Uterus (tissue), 4 donors: ENCODE measurements at places on chromosomes 11 and 22. TPM values are rescaled to one million over a fixed set of nuclear protein-coding genes. Genes with fewer than 3 reads are reported as not detected.

DNA sequence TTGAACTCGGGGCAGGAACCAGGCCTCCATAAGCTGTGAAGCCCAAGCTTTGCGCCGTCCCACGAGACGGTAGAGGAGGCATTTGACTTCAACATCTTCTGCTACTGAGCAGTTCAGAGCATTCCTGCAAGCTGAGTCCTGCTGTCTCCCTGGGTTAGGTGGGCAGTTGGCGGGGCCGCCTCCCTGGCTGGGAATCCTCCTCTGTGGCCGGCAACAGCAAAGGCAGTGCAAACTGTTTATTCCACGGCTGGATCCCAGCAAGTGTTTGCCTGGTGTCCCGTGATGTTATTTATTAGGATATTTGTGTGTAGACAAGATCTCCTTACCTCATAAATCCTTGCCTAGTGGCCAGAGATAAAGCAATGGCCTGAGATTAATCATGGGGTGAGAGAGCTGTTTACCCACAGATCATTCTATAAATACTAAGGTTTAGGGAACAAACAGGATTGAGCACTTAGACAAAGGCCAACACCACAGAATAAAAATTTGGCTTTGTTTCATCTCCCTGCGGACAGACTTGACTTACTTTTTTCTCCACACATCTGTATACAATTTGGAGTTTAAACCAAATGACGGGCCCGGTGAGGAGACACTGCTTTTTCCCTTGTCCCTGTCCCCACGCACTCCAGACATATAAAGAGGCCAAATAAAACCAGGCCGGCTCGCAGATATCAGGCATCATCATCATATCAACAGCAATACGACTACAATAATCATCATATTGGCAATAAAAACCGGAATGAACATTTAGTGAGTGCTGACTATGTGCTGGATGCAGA is 63.4 kb downstream of the NAT10 start:
- no peaks in the 10 kb centered on the region for H3K36me3 ChIP-seq
- no peaks in the 10 kb centered on the region for H3K27me3 ChIP-seq
- H3K4me1 ChIP-seq, result peaks cover 4% of the 10 kb centered on the region
- DNase-seq, result peak; percentile 56
- H3K4me3 ChIP-seq, result no peak overlapping the region
- H3K27ac ChIP-seq, result peak overlapping the region; percentile 86

DNA sequence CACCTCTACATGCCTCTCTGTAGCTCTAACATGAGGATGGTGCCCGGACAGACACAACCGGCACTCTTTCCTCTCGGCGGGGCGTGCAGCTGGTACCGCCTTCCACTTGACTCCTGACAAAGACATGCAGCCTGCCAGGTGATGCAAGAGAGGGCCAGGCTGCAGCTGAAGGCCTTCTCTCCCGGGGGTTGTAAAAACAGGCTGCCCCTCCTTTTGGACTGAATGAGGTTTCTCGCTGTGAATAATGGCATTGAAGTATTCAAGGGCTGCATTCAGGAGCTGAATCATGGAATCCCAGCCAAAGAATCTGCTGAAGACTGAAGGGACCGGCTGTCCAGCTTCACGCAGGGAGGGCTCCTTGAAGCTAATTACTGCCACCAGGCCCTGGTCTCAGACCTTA is 110.9 kb downstream of the GALNT18 start:
- H3K27me3 ChIP-seq, result no peaks in the 10 kb centered on the region
- H3K4me3 ChIP-seq, result no peak overlapping the region
- no peaks in the 10 kb centered on the region for H3K4me1 ChIP-seq

DNA sequence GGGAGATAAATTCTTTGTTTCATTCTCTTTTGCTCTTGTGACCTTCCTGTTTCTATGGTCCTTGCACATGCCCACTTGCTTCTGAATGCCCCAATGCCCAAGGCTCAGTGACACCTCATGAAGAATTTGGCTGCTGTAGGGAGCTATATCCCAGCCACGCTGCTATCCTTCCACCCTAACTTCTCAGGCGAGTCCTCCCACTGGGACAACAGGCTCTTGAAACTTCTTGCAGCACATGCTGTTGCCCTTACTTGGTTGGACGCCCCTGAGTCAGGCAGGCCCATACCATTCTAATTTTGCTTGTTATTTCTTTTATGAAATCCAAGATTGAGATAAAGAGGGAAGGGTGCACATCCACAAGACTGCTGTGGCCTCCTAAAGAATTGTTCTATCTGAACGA is 57.6 kb upstream of the BLID start:
- H3K4me1 ChIP-seq, result no peaks in the 10 kb centered on the region
- H3K27ac ChIP-seq, result no peak overlapping the region
- no peaks in the 10 kb centered on the region for H3K36me3 ChIP-seq
- no peaks in the 10 kb centered on the region for H3K27me3 ChIP-seq

GRCh38 chr11:114050258-114050927 is 9.1 kb upstream of the ZBTB16 start:
- H3K4me1 ChIP-seq, result no peaks in the 10 kb centered on the region
- no peaks in the 10 kb centered on the region for H3K27me3 ChIP-seq
- peak; percentile 75 for DNase-seq
- H3K36me3 ChIP-seq, result no peaks in the 10 kb centered on the region
- no peak overlapping the region for H3K4me3 ChIP-seq
- peak overlapping the region; percentile 1 for H3K27ac ChIP-seq

The FOLR2 gene
- 32.2 TPM for total RNA-seq

GRCh38 chr11:518463-519202 is 11.6 kb upstream of the RNH1 start:
- H3K4me3 ChIP-seq, result no peak overlapping the region
- no peaks in the 10 kb centered on the region for H3K36me3 ChIP-seq
- no peaks in the 10 kb centered on the region for H3K27me3 ChIP-seq
- peak overlapping the region; percentile 84 for H3K27ac ChIP-seq

DNA sequence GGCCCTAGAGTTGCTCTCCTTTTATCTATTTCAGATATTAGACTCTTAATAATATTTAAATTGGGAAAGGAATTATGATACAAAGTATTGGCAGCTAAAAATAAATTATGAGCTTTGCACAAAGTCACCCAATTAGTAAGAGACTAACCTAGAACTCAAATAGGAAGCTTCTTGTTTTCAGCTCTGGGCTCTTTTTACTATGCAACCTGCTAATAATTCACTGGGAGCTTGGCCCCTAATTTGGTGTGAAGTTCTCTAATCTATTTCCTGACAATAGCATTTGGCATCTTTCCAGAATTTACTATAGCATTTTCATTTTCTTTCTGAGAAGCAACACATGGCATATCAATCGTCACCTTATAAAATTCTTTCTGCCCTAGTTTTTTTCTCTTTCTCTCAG is 727.7 kb upstream of the ANO5 start:
- no peaks in the 10 kb centered on the region for H3K4me1 ChIP-seq
- no peak for DNase-seq
- H3K4me3 ChIP-seq, result no peak overlapping the region
- H3K27me3 ChIP-seq, result no peaks in the 10 kb centered on the region
- H3K36me3 ChIP-seq, result no peaks in the 10 kb centered on the region
- H3K27ac ChIP-seq, result no peak overlapping the region

- H3K4me1 ChIP-seq, result peaks cover 6% of the 10 kb centered on the region
- no peaks in the 10 kb centered on the region for H3K27me3 ChIP-seq
- peak overlapping the region; percentile 4 for H3K4me3 ChIP-seq
- DNase-seq, result no peak
- H3K36me3 ChIP-seq, result no peaks in the 10 kb centered on the region
These were observed 4.6 kb downstream of the ST3GAL4 start for GRCh38 chr11:126360049-126360446.

GRCh38 chr22:38881997-38882879 is 10.2 kb upstream of the CBX6 start:
- peak overlapping the region; percentile 80 for H3K27ac ChIP-seq
- no peaks in the 10 kb centered on the region for H3K27me3 ChIP-seq
- H3K4me3 ChIP-seq, result no peak overlapping the region
- no peaks in the 10 kb centered on the region for H3K4me1 ChIP-seq

DNA sequence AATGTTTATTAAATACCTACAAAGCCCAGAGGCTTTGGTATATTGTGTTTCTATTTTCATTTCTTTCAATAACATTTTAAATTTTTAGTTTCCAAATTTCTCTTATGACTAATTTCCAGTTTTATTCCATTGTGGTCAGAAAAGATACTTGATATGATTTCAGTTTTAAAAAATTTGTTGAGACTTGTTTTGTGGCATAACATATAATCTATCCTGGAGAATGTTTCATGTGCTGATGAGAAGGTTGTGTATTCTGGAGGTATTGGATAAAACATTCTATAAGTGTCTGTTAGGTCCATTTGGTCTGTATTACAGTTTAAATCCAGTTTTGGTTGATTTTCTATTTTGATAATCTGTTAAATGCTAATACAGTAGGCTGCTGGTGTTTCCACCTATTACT is 9.8 kb upstream of the RAG1 start:
- H3K4me3 ChIP-seq, result no peak overlapping the region
- no peaks in the 10 kb centered on the region for H3K36me3 ChIP-seq
- no peak for DNase-seq
- no peak overlapping the region for H3K27ac ChIP-seq
- no peaks in the 10 kb centered on the region for H3K4me1 ChIP-seq
- no peaks in the 10 kb centered on the region for H3K27me3 ChIP-seq

- no peaks in the 10 kb centered on the region for H3K27me3 ChIP-seq
- H3K4me1 ChIP-seq, result no peaks in the 10 kb centered on the region
- H3K4me3 ChIP-seq, result no peak overlapping the region
These were observed 335.5 kb downstream of the CADM1 start for GRCh38 chr11:115168686-115169085.

DNA sequence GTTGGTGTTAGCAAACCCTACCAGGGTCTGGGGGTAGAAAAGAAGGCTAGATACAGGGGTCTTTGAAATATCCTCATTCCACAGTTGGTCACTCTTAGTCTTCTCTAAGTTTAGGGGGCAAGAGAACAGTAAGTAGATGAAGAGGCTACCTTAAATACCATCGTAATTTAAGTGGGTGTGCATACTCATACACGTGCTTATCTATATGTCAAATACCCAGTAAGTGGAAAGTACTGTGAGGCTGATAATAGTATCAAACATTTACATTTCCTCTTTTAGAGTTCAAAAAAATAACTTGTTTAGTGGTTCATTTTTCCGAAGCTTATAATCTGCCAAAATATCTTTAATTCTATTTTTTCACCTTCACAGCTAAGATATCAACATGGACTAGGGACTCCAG is 90.7 kb downstream of the WNT11 start:
- peaks cover 8% of the 10 kb centered on the region for H3K4me1 ChIP-seq
- H3K36me3 ChIP-seq, result no peaks in the 10 kb centered on the region
- no peaks in the 10 kb centered on the region for H3K27me3 ChIP-seq
- no peak overlapping the region for H3K4me3 ChIP-seq
- DNase-seq, result no peak

The NXPE4 gene
- total RNA-seq, result not detected

DNA sequence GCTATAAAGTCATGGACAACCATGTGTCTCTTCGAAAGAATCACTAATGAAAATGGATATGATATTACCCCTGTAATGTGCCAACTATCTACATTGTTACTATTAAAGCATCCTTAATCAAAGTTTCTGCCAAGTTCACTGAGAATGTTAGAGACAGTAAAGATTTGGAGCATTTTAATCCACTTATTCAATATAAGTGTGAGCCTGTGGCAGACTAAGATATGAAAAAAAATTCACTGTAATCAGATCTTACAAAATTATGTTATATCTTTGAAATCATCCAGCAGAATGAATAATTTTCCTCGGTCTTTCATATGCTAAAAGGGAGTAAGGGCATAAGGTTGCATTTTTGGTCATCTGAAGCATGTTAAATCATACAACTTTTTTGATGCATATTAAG is 49.9 kb downstream of the MAML2 start:
- DNase-seq, result no peak
- no peak overlapping the region for H3K4me3 ChIP-seq

The NAALAD2 gene
- 3.5 TPM for total RNA-seq

DNA sequence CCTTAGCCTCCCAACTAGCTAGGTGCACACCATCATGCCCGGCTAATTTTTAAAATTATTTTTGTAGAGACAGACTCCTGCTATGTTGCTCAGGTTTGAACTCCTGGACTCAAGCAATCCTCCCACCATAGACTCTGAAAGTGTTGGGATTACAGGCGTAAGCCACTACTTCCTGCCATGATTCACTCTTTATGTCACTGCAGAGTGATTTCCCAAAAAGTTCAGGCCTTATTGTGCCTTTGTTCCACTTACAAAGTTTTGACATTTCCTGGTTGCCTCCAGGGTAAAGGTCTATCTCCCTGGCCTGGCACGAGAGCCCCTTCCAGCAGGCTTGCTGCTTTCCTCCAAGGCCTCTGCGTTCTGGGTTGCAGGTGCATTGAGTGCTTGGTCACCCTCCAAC is 44.6 kb upstream of the RIC3 start:
- H3K27me3 ChIP-seq, result no peaks in the 10 kb centered on the region
- no peak for DNase-seq
- no peak overlapping the region for H3K4me3 ChIP-seq
- no peaks in the 10 kb centered on the region for H3K4me1 ChIP-seq

- DNase-seq, result no peak
- H3K27me3 ChIP-seq, result no peaks in the 10 kb centered on the region
- H3K4me1 ChIP-seq, result no peaks in the 10 kb centered on the region
These were observed 22.2 kb downstream of the CASP5 start for GRCh38 chr11:105000797-105001196.

The RAPSN gene
- not detected for total RNA-seq

- H3K36me3 ChIP-seq, result no peaks in the 10 kb centered on the region
- H3K4me1 ChIP-seq, result no peaks in the 10 kb centered on the region
- H3K27ac ChIP-seq, result no peak overlapping the region
- no peak overlapping the region for H3K4me3 ChIP-seq
- no peaks in the 10 kb centered on the region for H3K27me3 ChIP-seq
These were observed 337 bp downstream of the OR52B6 start for GRCh38 chr11:5581014-5581413.

The CCDC73 gene
- not detected for total RNA-seq

DNA sequence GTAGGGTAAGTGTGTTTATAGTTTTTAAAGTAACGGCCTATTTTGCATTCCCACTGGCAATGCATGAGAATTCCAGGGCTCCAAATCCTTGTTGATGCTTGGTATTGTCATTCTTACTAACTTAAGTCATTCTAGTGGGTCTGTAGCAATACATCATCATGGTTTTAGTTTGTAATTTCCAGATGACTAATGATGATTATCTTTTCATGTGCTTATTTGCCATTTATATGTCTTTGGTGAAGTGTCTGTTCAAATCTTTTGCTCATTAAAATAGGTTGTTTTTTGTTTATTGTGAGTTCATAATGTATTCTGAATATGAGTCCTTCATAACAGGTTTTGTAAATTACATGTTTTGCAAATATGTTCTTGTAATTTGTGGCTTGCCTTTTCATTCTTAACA is 31.2 kb downstream of the MTMR3 start:
- H3K4me1 ChIP-seq, result no peaks in the 10 kb centered on the region
- no peak for DNase-seq
- H3K27me3 ChIP-seq, result no peaks in the 10 kb centered on the region
- no peak overlapping the region for H3K4me3 ChIP-seq
- H3K27ac ChIP-seq, result peak overlapping the region; percentile 69
- H3K36me3 ChIP-seq, result no peaks in the 10 kb centered on the region

DNA sequence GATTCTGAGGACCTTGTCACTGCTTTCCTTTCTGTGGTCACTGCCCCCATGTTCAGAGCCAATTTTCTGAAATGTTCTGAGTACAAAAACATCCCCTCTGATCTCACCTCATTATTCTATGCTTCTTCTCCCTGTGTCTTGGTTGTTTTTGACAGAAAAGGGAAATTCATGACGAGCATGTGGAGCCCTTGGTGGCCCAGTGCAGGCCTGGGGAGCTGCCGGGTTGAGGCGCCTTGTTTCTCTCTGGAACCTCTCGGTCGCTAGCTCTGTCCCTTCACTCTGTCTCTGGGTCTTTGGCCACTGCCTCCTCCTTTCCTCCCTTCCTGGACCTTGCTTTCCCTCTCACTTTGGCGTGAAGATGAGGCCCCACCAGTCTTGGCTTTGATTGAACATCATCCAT is 63.0 kb upstream of the THY1 start:
- no peaks in the 10 kb centered on the region for H3K36me3 ChIP-seq
- H3K27ac ChIP-seq, result no peak overlapping the region
- H3K27me3 ChIP-seq, result no peaks in the 10 kb centered on the region
- H3K4me3 ChIP-seq, result no peak overlapping the region
- no peaks in the 10 kb centered on the region for H3K4me1 ChIP-seq
- no peak for DNase-seq
